Stimulated activated CD8-positive, alpha-beta memory T cell treated with anti-CD3 and anti-CD28 coated beads, Interleukin-7, amount 100 ng/mL, for 4 hours (primary cell): ENCODE measurements at places on chromosomes 16 and 17.

DNA sequence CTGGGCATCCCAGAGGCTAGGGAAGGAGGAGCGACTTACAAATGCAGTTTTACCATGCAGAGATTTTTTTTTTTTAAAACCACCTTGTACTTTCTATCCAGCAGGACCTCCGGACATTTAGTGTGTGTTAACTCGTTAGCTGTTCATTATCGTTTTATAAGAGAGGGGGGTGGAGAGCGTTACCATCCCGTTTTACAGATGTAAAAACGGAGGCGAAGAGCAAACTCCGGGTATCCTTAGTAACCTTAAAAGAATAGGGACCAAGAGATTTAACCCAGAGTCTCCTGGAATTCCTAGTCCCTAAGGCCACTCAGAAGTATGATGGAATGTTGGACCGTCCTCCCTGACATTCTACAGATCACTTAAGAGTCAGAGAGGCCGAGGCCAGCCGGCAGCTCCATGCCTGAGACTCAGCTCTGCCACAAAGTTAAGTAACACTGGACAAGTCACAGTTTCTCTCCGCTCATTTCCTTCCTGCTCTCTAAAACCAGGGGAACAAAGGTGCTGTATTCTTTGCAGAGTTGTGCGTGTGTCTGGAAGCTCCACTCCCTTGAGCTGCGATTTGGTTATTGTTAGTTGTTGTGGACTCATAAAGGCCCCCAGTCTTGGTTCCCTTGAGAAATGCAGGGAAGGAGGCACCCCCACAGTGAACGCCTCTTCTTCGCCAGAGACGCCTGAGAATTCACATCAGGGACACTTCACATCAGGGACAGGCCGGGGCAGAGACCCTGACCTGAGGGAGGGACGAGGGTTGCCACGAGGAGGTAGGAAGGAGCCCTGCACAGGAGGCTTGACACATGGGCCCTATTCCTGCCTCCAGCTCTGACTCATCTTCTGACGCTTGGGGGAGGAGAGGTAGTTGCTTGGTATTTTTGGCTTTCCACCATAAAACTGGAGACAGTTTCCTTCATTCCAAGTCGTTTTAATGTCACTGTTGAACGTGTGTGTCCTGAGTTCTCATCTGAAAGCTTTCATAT is 1.2 kb downstream of the DUSP14 start:
- no peak for DNase-seq

GRCh38 chr16:86605950-86606349 is 27.6 kb downstream of the FOXL1 start:
- no peak for DNase-seq

DNA sequence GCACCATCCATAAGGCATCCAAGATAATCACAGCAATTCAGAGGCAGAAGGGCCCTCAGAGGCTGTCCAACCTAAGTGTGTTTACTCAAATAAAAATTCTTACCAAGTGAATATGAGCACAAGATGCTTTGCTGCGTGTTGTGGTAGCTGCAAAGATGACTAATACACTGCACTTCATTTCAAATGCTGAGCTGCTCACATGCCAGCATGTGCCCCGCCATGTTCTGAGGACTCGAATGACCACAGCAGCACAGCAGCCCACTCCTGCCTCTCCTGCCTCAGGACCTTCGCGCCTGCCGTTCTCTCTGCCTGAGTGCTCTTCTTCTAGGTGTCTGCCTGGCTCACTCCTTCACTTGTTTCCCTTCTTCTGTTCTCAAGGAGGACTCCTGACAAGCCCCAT is 19.0 kb downstream of the PIK3R5 start:
- DNase-seq = no peak

- DNase-seq = peak; percentile 57
These were observed 8.7 kb downstream of the ABI3 start for GRCh38 chr17:49218941-49219913.

DNA sequence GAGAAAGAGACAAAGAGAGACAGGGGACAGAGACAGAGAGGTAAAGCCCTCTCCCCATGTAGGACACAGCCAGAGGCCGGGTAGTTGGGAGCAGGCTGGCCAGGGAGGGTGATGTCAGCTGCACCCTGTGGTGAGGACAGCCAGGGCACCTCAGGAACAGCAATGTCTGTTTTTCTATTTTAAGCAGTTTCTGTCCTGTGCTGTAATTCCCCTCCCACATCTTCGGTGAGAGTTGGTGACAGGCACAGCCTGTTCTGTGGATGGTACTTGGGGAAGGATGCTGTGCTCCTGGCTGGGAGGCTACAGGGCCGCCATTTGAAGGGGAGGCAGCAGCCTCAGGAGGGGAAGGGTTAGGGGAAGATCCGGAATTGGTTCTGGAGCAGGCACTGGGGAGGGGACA is 163.5 kb downstream of the SDK2 start:
- no peak for DNase-seq

- peak; percentile 32 for DNase-seq
These were observed 15.7 kb downstream of the ADCY7 start for GRCh38 chr16:50282010-50282538.

DNA sequence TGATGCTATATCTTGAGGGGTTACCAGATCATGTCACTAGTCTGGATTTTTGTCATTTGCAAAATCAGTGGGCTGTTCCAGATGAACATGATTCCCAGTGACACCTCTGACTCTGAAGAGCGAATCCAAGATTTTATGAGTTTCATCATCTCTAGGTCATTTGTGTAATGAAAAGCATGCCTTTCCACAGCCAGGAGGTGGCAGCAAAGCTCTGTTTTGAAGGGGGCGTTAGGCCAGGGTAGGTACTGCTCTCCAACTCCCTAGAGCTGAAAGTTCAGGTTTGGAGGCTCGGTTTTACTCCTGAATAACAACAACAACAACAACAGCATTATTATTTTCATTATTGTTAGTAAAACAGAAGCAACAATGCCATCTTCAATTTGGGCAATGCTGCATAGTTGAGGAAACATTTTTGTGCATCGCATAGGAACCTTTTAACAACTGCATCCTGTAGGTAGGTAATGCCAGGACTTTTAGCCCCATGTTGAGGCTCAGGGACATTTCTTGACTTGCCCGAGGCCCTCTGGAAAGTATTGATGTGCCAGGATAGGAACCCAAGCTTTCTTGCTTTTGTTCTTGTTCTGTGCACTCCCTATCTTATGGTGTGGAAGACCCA is 77.0 kb downstream of the MYH13 start:
- DNase-seq = no peak

GRCh38 chr17:7294614-7295153 is at the start of gene YBX2:
YBX2 (minus strand) TSS chr17:7294639; CDS start chr17:7294500, 139 bp downstream.
- peak; percentile 76 for DNase-seq

DNA sequence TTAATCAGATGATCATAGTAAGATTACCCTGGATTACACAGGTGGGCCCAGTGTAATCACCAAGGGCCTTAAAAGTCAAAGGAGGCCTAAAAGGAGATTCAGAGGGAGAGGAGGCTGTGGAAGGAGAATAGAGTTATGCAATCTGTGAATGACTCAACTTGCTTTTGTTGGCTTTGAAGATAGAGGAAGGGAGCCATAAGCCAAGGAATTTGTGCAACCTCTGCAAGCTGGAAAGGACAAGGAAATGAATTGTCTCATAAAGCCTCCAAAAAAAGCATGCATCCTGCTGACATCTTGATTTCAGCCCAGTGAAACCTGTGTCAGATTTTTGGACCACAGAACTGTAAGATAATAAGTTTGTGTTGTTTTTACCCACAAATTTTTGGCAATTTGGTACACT is 109.6 kb downstream of the CNTNAP4 start:
- DNase-seq = no peak

- DNase-seq = no peak
These were observed 1.6 kb downstream of the LAT start for GRCh38 chr16:28986492-28986891.

DNA sequence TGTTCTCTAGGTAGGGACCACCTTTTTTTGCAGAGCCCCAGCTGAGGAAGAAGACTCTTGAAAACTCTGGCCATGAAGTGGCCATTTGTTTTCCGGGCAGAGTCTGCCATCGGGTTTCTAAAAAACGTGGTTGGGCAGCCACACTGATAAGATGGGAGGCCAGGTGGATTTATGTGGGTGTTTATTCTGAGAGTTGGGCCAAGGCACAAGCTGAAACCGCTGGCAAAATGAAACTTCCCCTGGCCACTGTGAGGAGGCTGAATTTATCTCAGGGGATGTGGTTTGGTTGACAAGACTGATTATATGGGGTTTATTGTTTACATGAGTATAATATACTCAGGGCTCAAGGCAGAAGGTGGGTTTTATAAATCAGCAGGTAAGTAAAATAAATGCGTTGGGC is 421.8 kb downstream of the UTP18 start:
- no peak for DNase-seq

- DNase-seq = no peak
These were observed 259.0 kb downstream of the XYLT1 start for GRCh38 chr16:17211797-17212196.
